ENCODE measurements at places on chromosomes 7 and 10. TPM values are rescaled to one million over a fixed set of nuclear protein-coding genes. Genes with fewer than 3 reads are reported as not detected.

GRCh38 chr10:1745780-1746456 is 8.6 kb upstream of the ADARB2 start:
- H3K36me3 ChIP-seq = no peaks in the 10 kb centered on the region
- no peak overlapping the region for H3K4me3 ChIP-seq
- no peak for DNase-seq
- no peak overlapping the region for H3K27ac ChIP-seq

DNA sequence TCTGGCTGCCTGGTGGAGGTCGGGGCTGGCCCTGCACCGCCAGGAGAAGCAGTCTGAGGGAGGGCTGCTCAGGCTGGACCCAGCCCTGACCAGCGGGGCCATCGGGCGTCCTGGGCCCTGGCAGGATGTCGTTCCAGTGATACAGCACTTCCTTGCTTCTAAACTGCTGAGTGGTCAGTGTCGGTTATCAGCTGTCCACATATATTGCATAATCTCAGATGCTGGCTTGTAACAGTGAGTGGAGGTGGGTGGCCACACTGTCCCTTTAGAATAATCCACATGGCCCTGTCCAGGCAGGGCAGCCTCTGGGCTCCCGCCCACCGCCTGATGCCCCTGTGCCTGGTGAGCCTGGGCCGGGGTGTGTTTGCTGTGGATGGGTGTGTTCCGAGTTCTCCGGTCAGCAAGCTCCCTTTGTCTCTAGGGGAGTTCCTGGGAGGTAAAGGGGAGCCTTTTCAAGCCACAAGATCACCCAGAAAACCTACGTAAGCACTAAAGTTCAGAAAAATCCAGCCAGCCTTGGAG is 86.1 kb downstream of the LHPP start:
- no peak overlapping the region for H3K27ac ChIP-seq
- H3K27me3 ChIP-seq = no peaks in the 10 kb centered on the region
- no peak overlapping the region for H3K4me3 ChIP-seq
- no peak for DNase-seq
- H3K4me1 ChIP-seq = peaks cover 13% of the 10 kb centered on the region
- no peaks in the 10 kb centered on the region for H3K36me3 ChIP-seq

DNA sequence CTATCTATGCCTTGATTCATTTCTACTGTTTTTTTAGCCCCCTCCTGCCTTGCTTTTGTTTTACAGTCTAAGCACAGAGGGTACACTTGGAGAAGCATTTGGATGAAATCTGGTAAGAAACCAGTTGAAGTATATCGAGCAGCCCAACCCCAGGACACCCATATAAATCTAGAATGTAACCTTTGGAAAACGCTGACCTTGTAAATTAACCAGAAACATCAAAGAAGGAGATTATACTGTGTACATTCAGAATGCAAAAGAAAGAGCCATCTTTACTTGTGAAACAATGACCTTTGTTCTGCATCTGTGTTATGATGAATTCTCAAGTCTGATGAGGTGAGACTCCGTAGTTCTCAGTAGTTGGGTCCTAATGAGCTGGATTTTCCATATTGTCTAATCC is 49.3 kb upstream of the RAB18 start:
- no peak overlapping the region for H3K27ac ChIP-seq
- no peak for DNase-seq
- H3K27me3 ChIP-seq = no peaks in the 10 kb centered on the region

DNA sequence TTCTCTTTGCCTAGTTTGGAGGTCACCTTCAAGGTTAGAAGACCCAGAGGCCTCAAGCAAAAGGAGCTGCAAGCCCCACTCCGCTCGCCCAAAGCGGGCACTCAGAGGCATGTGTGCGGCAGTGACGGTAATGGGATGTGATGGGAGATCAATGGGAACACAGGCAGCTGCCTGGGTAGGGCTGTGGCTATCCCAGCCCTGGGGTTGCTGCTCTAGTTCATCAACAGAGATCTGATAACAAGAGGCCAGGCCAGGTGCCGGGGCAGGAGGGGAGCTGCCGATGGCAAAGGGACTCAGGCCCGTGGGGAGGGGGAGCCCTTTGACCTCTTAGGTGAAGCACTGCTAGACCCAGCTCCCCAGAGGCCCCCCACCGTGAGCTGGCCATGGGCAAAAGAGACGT is 52.0 kb upstream of the GNA12 start:
- H3K4me1 ChIP-seq = peaks cover 29% of the 10 kb centered on the region
- no peak overlapping the region for H3K4me3 ChIP-seq
- peak overlapping the region; percentile 71 for H3K27ac ChIP-seq
- H3K27me3 ChIP-seq = no peaks in the 10 kb centered on the region

GRCh38 chr7:156419782-156420181 is 220.8 kb upstream of the RNF32 start:
- H3K4me1 ChIP-seq = no peaks in the 10 kb centered on the region
- peaks cover 19% of the 10 kb centered on the region for H3K27me3 ChIP-seq
- H3K27ac ChIP-seq = no peak overlapping the region
- no peak for DNase-seq
- H3K4me3 ChIP-seq = no peak overlapping the region
- no peaks in the 10 kb centered on the region for H3K36me3 ChIP-seq

- no peaks in the 10 kb centered on the region for H3K27me3 ChIP-seq
- no peaks in the 10 kb centered on the region for H3K36me3 ChIP-seq
- H3K4me1 ChIP-seq = no peaks in the 10 kb centered on the region
- no peak overlapping the region for H3K27ac ChIP-seq
- no peak for DNase-seq
- no peak overlapping the region for H3K4me3 ChIP-seq
Observed at GRCh38 chr7:123011766-123012369, 16.4 kb upstream of the TAS2R16 start.

DNA sequence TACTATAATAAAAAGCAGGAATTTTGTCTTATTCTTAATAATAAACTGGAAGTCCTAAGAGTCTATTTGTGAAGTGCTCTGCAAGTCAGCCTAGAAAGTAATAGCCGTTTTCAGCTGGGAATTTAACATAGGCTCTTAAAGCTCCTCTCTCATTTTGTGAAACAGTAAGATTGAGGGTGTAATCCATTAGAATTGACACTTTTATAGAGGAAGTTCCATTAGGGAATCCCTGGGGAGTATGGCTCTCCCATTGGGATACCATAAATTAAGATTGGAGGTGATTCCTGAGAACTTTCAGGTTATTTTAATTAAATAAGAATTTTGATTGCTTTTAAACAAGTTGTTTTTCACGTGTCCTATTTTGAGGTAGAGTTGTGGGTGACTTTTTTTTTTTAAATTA is 68.0 kb downstream of the EXOC4 start:
- no peak overlapping the region for H3K27ac ChIP-seq
- H3K4me3 ChIP-seq = no peak overlapping the region
- no peaks in the 10 kb centered on the region for H3K27me3 ChIP-seq
- no peaks in the 10 kb centered on the region for H3K4me1 ChIP-seq

The GPNMB gene
- 0.42 TPM for total RNA-seq

The FAM25C gene
- not detected for total RNA-seq

The CFAP43 gene
- 0.09 TPM for total RNA-seq

The MMRN2 gene
- total RNA-seq = not detected

The NPC1L1 gene
- not detected for total RNA-seq

The DRGX gene
- total RNA-seq = not detected

The CDNF gene
- total RNA-seq = 2.7 TPM

The ZNF804B gene
- not detected for total RNA-seq

Measured in activated CD4-positive, alpha-beta T cell treated with anti-CD3 and anti-CD28 coated beads for 36 hours (primary cell).